Coronary artery (tissue), 2 donors: ENCODE measurements at places on chromosomes 16 and 17.

DNA sequence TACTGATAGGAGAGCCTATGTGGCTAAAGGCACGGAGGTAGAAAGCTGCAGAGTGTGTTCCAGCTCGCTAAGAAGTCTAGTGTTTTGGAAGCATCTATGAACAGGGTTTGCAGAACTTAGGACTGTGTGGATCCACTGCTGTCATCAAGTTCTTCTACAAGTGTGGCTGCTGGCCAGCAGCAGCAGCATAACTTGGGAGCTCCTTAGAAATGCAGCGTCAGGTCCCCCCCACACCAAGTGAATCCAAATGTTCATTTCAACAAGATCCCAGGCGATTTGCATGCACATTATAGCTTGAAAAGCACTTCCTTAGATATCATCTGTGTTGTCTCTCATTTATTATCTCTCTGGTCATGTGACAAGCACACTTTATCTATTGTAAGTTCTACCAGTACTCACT lies 131.9 kb upstream of the SHISA6 start:
- DNase-seq = no peak

DNA sequence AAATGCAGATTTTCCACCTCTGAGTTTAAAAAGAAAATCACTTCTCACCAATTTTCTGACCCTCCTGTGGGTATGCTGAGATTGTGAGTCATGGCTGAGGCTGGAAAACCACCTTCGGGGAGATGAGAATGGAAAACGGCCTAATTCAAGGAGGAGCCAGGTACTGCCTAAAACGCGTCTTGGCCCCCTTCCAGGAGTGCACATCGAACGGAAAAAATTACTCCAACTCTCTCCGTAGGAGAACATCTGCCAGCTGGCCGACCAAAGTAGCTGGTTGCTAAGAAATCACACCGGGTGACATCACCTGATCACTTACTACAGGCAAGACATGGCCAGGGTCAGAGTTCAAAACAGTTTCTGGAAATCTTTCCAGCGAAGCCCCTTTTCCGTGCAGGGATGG lies 107.6 kb downstream of the ZNF423 start:
- no peak for DNase-seq

- no peak for DNase-seq
Observed at GRCh38 chr17:58229881-58230280, 8.5 kb upstream of the LPO start.

DNA sequence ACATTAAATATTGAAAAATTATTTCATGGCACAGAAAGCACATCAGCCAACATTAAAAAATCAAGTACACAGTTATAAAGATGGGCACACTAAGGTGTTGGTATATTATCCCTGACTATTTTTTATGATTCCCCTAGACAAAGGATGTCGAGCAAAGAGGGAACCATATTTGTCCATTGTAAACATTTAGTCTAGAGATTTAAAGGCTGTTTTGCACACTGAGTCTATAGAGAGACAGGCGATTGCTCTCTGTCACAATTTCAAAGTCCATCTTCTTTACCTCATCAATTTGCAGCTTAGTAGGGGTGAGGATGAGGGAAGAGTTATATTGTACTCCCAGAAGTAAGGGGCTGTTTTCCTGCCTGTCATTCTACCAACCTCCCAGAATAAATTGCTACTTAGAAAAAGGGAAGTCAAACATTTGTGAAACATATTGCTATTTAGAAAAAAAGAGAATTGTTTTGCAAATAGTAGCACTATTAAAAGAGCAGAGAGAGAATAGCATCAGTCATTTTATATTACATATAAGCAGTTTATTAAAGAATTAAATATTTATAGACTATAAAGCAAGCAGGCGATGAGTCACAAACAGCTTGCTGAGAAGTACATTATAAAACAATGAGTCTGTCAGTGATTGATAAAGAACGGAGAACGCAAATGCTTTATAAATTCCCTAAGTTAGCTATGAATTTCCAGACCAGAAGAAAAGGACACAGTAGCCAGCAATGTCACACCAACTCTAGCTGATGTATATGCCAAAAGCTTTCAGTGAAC lies 270.6 kb upstream of the PMFBP1 start:
- no peak for DNase-seq

- DNase-seq = no peak
Observed at GRCh38 chr16:27745348-27745747, 195.4 kb downstream of the KATNIP start.
